Islet precursor cell (in vitro differentiated cells): ENCODE measurements at places on chromosomes 6 and 20.

DNA sequence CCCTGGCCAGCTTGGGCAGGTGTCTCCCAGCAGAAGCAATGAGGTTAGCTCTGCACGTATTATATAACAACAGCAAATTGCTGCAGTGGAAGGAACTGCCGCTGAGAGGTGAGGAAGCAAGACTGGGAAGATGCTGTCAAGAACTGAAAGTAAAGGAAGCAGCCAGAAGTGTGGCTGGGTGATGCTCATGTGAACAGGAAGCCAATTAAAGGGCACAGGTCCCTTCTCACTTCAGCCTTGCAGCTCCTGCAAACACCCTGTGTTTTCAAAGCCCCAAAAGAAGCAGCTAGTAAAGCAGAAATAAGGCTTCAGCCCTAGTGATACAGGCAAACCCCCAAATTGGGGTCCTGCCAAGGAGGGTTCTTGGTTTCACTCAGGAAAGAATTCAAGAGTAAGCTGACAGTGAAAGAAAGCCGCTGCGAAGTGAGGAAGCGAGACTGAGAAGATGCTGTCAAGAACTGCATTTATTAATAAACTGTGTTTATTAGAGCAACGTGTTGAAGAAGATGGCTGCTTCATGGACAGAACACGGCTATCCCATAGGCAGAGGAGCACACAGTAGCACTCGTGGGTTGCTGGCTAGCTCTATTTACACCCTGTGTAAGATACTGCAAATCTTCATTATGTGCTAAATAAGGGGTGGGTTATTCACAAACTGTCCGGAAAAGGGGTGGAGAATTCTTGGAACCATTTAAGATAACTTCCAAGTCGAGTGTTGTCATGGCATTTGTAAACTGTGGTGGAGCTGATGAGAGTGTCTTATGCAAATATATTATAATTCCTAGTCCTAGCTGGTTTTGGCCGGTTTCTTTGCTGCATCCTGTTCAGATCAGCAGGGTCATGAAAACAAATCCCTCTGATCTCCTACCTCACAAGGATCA, 152.2 kb downstream of the LINC00237 start:
- DNase-seq, result no peak

DNA sequence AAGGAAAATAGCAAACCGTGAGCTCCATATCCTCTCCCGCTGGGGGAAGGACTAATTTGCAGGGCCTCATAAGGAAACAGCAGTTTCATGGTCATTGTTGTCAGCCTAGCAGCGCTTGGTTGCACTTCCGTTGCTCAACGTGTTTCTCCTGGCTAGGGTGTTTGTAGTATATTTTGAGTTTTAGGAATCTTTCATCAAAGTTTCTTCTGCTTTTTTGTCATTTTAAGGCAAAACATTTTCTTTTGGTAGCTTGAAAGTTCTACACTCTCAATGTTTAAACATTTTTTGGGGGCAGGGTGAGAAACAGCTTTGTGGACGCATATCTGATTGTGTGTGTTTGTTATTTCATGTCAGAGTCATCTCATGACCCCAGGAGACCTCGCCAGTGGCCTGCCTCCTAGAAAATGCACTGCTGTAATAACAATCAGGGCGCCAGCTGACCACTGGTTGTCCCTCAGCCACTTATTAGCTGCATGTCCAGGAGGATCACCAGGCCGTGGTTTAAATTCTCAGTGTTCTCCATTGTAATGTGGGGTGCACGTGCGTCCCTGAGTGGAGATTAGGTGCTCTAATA, 20.6 kb downstream of the JARID2 start:
- no peak for DNase-seq

DNA sequence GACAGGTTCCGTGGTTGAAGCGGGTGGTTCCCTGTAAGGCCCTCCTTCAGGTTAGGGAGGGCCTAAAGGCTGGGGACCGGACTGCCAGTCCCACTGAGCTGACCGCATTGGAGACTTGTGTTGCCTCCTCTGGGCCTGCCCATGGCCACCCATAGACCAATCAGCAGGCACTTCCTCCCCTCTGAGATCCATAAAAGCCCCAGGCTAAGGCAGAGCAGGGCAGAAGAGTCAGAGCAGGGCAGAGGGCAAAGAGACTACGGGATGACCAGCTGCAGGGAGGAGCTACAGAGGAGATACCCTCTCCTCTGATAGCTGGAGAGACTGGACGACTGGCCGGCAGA, 537.4 kb downstream of the TENT5A start:
- no peak for DNase-seq

DNA sequence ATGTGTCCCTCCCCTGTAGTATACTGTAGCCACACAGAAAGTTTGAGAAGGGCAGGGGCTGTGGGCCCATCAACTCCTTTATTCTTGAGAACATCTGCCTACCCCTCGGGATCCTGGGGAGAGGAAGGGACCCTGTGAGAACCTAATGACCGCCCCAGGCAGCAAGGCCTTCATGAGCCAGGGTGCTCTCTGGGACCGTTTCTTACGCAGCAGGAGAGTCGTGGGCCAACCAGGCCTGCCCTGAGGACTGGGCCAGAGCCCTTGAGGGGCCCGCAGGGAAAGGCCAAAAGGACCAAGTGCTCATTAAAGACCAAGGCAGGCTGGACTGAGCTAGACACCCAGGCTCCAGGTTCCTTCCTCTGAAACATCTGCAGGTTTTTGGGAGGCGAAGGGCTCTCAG, 5.2 kb downstream of the SGK2 start:
- DNase-seq, result no peak

DNA sequence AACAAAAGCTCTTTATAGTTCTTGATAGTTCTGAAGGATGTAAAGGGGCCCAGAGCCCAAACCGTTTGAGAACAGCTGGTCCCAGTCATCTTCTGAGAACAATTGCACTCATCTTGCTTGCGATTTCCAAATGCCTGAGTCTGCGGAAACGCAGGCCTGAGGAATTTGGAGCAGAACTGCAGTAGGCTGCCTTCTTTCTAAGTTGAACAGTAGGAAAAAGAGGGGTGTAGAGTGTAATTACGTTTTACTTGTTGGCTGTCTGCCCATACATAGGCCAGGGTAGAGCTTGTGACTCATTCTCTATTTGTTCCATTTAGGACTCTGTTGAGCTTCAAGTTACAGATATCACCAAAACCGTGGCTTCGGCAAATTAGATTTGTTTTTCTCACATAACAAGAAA, 42.0 kb upstream of the KIF16B start:
- peak; percentile 56 for DNase-seq

DNA sequence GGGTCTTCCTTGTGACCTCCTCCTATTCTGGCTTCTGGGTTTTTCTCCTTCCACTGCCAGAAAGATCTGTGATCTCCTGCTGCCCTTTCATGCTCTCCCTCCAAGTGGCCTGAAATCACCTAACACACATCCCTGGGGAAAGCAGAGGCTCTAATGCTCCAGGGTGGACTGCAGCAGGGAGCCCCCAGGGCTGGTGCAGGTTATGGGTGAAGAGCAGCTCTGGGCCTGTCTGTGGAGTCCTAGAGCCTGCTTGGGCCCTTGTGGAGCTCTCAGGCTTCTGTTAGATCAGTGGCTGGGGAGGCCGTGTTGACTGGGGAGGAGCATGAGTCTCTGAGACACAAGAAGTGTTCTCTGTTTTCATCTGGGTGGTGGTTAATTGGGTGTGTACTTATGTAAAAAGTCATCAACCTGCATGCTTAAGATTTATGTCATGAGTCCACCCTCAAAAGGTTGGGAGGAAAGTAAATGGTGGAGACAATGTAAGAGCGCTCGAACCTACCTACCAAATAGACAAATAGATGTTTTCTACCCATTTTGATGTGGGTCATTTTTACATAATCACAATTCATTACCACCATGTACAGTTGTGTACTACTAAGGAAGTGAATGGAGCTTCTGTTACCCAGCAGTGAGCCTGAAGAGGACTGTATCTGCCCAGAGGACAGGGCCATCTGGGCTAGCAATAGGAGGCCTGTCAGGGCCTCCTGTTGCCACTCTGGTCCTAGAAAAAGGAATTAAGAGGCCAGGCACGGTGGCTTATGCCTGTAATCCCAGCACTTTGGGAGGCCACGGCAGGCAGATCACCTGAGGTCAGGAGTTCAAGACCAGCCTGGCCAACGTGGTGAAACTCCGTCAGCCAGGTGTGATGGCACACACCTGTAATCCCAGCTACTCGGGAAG, 32.0 kb upstream of the RNF8 start:
- no peak for DNase-seq

GRCh38 chr20:18527836-18528235, 20.1 kb downstream of the SEC23B start:
- DNase-seq, result no peak

GRCh38 chr6:87553159-87553765, 36.5 kb downstream of the RARS2 start:
- no peak for DNase-seq

DNA sequence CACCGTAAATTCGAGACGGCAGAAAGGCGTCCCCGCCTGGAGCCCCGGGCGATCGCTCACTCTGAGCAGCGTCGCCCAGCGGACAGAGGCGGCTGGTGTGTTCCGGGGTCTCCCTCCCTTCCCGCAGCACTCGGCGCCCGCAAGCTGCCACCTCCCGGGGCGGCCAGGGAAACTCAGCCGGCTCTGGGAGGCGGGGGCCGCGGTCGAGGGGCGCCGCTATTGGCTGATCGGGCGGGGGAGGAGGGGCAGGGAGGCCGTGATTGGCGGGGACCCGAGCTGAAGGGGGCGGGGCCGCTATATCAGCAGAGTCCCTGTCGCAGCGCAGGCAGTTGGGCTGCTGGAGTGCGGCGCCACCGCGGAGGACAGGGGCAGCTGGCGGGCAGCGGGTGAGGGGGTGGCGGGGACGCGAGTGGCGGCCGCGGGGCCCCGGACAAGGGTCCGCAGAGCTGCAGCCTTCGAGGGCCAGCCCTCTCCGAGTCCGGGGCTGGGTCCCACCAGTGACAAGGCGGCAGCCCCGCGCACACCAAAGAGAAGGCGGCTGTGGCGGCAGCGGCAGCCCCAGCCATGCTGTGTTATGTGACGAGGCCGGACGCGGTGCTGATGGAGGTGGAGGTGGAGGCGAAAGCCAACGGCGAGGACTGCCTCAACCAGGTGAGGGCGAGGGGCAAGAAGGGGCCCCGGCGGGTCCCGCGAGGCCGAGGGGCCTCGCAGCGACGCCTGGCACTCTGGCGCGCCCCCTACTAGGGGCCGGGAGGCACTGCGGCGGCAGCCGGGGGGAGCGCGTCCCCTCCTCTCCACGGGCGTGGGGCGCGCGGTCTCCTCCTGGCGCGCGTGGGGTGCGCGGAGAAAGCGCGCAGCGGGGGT, at the start of gene MYLIP:
TSS of gene MYLIP (plus strand) at position 328 of the 864 bp plus-strand sequence. CDS start at position 565, 237 bp downstream.
- DNase-seq, result peak; percentile 99

GRCh38 chr20:39633689-39634088, 671.5 kb downstream of the DHX35 start:
- DNase-seq, result no peak

GRCh38 chr20:41956338-41957074, 338.3 kb upstream of the CHD6 start:
- no peak for DNase-seq

DNA sequence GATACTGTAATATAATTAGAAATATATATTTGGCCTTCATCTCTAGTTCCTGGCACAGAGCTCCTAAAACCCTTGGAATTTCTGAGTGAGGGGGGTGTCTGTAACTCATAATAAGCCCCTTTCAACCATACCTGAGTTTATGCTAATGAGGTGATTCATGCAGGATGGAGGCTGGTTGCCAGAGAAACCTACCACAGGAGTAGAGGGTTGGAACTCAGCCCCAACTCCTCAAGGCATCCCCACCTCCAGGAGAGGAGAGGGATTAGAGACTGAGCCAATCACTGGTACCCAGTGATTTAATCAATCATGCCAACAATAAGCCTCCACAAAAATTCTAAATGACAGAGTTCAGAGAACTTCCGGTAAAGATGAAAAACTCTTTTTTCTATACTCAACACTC, 17.5 kb downstream of the UQCC1 start:
- DNase-seq, result no peak

- no peak for DNase-seq
Measured at GRCh38 chr20:50242863-50243609, 52.4 kb downstream of the CEBPB start.

DNA sequence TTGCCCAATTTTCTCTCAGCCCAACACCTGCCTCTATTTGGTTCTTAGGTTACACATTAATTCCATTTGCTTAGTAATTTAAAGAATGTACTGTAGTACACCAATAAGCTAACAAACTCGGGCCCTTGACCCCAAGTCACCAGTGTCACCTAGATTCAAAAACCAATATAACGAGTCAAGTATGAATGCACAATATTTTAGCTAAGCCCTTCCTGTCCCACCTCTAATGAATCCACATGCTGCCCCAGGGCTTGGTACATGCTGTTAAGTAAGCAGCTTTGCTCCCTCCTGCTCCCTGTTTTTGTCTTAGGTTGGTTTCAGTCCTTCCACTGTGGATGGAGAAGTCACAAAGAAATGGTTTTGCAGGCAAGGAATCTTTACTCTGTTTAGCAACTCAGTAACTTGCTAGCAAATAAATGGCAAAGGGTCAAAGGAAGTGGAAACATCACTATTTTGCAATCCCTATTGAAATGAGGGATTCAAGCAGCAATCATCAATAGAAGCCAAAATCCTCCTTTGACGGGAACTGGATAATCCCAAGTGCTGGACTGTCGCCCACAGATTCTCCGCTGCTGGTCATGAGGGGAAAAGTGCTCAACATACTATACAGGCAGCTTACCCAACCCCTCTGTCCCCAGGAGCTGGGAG, 5.0 kb upstream of the MPC1 start:
- no peak for DNase-seq

GRCh38 chr20:35702051-35702823, 3.0 kb downstream of the ROMO1 start:
- no peak for DNase-seq

DNA sequence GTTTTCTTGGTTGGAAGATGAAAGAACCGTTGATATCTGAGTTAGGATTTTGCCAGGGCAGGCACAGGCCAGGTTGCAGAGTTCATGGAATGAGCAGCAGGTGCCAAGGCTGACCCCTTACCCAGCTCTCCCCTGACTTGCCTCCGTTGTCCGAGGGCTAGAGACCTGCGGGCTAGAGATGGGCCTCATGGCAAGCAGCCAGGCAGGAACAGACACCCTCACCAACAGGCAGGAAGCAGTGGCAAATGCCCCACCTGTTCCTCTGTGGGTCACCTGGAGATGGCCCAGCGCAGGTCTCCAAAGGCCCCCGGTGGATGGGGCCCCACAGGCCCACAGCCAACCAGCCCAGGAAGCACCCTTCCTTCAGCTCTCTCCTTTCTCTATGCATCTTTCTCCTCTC, 186.7 kb upstream of the PMEPA1 start:
- no peak for DNase-seq

- no peak for DNase-seq
Measured at GRCh38 chr20:4794846-4795245, 73.1 kb downstream of the PRND start.

GRCh38 chr20:17841751-17842215, 126.8 kb downstream of the SNX5 start:
- DNase-seq, result no peak

DNA sequence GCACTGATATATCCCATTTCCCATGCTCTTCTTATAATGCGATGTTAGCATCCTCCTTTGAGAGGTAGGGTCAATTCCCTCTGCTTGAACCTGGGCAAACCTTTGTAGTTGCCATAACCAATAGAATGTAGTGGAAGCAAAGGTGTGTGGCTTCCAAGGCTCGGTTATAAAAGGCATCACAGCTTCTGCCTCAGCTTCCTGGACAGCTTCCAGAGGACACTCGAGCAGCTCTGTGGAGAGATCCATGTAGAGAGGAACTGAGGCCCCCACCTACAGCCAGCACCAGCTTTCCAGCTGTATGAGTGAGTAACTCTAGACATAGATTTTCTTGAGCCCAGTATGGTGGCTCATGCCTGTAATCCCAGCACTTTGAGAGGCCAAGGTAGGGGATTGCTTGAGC, 36.7 kb downstream of the FGD2 start:
- no peak for DNase-seq

GRCh38 chr6:3208098-3208774, 19.2 kb downstream of the TUBB2B start:
- peak; percentile 74 for DNase-seq
